ENCODE measurements at places on chromosomes 4 and X. TPM values are rescaled to one million over a fixed set of nuclear protein-coding genes. Genes with fewer than 3 reads are reported as not detected.

Gene GPM6B
- polyA plus RNA-seq, result 0.82 TPM

Gene ASB11
- not detected for polyA plus RNA-seq

Gene PLK4
- 2.3 TPM for polyA plus RNA-seq

Gene PLRG1
- 96.5 TPM for polyA plus RNA-seq

Gene VSIG1
- not detected for polyA plus RNA-seq

Gene RNF150
- not detected for polyA plus RNA-seq

Gene PHEX
- polyA plus RNA-seq, result not detected

GRCh38 chr4:184811526-184812198 lies 14.1 kb downstream of the ACSL1 start:
- no peak for DNase-seq

GRCh38 chr4:140252141-140252741 lies 98.3 kb upstream of the MAML3 start:
- DNase-seq, result no peak

DNA sequence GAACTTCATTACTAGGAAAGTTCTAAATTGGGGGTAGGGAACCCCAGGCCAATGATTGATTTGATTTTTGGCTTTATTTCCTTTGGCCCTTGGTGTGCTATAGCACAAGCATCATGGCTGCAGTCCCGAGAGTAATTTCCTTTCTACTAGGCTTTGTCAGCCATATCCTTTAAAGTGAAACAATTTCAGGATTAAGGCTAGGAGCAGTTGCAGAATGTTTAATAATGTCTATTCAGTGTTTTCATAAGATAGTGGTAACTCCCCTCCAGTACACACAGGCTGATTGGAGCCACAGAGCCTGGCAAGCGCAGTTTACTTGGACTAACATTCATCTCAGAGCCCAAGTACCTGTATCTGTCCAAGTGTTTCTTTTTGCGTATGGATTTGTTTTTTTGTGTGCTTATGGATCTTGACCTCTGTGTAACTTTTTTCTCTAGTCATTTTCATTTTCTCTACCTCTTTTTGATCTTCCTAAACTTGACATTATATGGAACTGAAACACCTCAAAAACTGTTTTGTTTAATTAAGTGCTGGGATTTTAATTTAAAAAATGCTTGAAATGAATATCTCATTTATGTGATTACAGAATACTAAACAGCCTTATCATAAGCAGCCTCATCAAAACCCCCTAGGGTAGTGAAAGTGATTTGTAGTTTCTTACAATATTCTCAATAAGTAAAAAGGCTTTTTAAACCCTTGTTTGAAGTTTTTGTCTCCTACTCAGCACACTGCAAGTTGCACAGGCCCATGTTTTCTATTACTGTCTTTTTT lies 7.5 kb downstream of the STIM2 start:
- no peak for DNase-seq

DNA sequence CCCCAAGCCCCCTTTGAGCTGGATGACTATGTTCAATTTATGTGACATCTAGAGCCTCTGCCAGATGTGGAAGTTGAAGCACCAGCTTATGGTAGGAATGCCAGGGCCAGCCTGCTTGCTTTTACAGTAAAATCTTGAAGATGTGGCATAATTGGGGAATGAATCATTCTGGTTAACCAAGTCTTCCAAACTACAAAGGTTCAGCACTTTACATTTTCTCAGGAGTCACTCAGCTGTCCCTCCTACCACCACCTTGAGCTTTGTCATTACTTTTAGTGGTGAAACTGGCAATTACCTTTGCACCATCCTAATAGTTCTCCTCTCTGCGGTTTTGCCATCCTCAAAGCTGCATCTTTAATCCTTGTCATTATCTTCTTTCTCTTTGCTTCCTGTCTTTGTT lies 172.2 kb downstream of the HS6ST2 start:
- no peak for DNase-seq

DNA sequence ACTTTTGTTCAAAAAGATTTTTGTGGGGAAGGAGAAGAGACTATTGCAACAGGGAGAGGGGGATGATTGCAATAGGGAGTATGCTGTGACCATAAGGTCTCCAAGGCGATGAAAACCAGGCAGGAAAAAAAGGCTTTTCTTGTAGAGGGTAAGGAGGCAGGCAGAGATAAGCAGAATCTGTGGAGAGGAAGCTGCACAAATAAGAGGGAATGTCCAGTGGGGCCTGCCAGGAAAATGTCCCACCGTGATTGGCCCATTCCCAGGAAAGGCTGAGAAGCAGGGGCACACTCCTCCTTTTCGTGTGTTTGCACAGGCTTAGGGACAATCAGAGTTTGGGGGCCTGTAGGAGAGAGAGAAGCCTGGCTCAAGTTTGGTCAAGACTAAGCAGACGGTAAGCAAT lies 29.1 kb downstream of the SPACA5 start:
- no peak for DNase-seq

DNA sequence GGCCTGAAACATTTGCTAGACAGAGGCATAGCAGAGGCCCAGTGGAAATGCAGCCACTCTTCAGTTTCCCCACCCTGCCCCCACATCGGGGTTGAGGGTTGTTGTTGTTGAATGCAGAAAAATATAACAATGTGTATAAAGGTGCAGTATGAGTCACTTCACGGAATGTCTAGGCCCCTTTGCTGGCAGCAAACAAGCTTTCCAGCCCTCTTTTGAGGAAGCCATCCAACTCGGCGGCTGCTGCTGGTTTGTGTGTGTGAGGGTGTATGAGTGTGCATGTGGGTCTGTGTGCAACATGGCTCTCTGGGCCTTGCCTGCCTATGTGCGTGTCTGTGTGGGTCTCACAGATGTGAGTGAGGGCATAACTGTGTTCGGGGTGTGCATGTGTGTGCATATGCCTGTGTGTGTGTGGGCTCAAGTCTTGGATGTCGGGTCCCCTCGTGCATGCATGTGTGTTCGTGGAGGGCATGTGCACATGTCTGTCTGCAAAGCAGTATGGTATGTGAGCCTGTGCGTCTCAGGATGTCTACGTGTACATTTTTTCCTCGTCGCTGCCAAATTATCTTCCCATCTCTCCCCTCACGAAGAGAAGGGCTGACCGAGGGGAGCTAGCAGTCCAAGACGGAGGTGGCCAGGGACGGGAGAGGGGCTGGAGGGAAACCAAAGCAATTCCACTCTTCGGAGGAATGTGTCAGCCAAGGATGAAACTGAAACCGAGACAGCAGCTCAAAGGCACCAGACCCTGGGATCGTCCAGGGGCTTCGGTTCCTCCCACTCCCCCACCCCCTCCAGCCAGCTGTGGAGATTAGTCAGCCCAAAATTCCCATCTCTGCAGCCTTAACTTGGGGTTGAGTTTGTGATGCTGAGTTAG lies 8.4 kb upstream of the ELF4 start:
- DNase-seq, result no peak

- no peak for DNase-seq
These were observed 647.4 kb upstream of the GALNT7 start for GRCh38 chr4:172521248-172521647.

GRCh38 chr4:134141728-134142127 lies 59.9 kb downstream of the PABPC4L start:
- DNase-seq, result no peak

DNA sequence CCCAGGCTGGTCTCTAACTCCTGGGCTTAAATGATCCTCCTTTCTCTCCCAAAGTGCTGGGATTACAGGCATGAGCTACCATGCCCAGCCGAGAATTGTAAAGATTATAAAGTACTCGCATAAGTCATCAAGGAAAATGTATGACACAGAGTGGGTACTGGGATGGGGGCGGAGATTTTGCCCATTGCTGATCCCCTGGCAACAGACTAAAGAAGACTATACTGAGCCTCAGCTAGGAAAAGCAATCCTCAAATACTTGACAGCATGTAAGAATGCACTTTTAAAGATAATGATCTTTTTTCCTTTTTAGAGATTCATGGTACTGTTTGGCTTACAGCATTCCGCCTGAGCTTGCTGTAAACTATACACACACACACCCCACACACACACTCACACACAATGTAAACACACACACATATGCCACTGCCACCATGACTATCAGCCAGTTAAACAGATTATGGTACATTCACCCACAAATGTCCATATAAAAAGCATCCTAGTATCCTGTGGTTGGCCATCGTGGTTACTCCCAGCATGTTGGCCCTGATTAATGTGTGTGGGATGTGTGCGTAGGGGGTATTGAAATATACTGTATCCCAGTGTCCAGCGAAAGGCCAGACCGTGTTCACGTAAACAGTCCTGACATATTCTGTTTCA lies 113.0 kb downstream of the AMELX start:
- DNase-seq, result no peak

DNA sequence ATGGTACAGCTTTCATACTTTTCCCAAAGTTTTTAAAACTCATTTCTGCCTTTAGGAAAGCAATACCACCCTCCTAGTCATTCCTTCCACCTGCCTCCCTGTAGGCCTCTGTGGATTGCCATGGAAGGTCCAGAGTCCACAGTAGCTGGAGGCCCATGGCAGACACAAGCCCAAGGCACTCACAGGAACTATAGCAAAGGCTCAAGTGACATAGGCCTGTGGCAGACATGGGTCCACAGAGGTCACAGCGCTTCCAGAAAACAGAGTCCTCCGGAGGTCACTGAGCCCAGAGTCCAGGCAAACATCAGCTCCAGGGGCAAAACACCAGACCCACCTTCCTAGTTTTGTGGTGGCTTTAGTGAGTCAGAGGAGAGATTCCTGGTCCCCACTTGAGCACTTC lies 147.6 kb upstream of the ATP6AP2 start:
- DNase-seq, result no peak

DNA sequence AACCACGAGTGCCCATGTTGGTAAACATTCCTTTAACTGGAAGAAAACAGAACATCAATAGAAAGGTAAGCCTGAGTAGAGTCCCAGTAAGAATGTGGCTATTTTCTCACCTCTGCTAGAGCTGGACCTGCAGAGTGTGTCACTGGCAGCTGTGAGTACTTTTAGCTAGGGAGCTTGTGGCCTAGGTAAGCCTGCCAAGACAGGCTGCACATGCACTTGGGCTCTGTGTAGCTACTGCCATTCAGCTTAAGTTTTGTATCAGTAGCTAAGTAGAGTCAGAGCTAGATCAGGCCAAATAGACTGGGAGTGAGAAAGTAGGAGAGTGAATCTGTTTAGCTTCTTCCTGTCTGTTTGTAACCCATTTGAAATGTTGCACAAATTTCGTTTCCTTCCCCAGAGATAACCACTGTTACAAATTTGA lies 35.3 kb downstream of the RBPJ start:
- DNase-seq, result no peak

DNA sequence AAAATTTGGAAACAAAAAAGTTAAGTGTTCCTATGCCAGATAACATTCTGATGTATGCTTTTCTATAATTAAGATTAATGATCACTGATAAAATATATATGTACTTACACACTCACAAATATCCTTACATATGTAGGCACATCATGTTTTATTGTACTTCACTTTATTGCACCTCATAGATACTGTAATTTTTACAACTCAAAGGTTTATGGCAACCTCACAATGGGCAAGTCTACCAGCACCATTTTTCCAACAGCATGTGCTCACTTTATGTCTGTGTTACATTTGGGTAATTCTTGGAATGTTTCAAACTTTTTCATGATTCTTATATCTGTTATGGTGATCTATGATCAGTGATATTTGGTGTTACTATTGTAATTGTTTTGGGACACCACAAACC lies 57.8 kb upstream of the GPRIN3 start:
- DNase-seq, result no peak

DNA sequence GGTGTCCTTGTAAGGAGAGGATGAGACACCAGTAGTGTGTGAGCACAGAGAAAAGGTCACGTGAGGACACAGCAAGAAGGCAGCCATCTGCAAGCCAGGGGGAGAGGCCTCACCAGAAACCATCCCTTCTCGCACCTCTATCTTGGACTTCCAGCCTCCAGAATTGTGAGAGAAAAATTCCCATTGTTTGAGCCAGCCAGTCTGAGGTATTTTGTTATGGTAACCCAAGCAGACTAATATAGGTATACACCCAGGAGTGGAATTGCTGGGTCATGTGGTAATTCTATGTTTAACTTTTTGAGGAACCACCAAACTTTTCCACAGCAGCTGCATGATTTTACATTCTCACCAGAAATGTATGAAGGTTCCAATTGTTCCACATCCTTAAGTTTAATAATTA lies 25.6 kb downstream of the ZDHHC9 start:
- DNase-seq, result no peak

- DNase-seq, result no peak
These were observed 446 bp downstream of the EVC2 start for GRCh38 chr4:5707778-5708448.

Measured in naive B cell (primary cell).